GOT3 (cell line): ENCODE measurements at places on chromosomes 3 and 15.

GRCh38 chr3:2097641-2098191 lies 950 bp upstream of the CNTN4 start:
- DNase-seq = no peak

- DNase-seq = no peak
These were observed 17.9 kb downstream of the TMEM43 start for GRCh38 chr3:14142567-14143270.

DNA sequence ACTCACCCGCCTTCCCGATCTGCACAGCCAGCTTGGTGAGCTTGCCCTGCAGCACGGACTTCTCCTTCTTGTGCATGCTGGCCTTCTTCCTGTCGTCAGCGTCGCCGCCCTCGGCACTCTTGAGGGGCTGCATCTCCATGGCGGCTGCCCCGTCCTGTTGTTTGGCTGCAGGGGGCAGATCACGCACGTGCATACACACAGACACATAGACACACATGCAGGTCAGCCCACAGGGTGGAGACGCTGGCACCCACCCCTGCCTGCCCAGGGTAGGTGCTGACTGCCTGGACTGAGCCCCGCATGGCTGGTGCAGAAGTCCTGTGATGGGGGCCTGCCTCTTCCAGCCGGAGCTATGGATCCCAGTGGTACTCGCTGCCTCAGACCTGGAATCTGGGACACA lies 57.3 kb upstream of the SEC13 start:
- DNase-seq = no peak

- no peak for DNase-seq
These were observed 221.1 kb downstream of the LRTM1 start for GRCh38 chr3:54706738-54707137.

DNA sequence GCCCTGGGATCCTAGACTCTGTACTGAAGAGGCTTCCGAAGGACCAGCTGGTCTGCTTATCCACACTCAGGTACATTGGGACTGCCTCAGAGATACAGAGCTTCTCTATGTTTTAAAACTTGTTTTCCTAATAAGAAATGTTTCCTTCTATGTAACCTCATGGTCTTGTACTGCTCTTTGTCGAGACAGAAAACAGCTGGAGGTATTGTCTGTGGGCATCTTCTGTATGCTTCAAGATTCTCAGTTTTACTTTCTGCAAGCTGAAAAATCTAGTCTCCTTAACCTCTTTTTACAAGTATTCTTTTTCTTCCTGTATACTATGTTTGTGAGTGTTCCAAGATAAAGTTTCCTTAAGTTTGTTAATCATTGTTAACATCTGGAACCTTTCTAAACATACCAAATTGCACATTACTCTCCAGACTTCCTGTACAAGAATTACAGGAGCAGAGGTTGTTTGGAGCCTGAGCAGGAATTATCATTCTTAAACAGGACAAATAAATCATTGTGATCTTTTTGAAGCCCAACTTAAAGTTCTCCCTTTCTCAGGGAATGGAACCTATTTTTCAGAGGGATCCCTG lies 358.3 kb upstream of the CFAP20DC start:
- DNase-seq = no peak

DNA sequence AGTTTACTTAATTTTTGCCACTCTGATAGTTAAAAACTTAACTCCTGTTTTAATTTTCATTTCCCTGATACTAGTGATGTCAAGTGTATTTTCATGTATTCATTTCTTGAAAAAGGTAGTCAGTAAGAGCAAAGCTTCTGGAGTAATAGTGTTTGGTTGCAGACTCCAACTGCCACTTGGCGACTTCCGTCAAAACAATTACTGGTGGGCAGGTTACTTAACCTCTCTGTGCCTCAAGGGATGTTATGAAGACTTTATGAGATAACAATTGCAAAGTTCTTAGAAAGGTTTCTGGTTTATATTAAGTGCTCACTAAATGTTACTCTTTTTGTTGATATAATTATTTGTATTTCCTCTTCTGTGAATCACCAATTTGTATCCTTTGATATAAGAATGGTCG lies 129.7 kb downstream of the NFKBIZ start:
- DNase-seq = no peak

- DNase-seq = no peak
These were observed 163.9 kb downstream of the PEX5L start for GRCh38 chr3:179872842-179873241.

DNA sequence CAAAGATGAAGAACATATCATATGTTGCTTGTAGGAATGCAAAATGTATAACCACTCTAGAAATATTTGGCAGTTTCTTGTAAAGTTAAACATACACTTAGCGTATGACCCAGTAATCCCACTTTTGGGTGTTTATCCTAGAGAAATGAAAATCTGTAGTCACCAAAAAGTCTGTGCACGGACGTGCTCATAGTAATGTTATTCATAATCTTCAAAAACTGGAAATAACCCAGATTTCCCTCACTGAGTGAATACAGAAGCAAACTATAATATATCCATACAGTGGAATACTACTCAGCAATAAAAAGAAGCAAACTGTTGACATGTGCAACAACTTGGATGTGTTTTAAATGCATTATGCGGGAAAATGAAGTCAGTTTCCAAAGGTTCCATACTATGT lies 155.9 kb downstream of the AKAP13 start:
- DNase-seq = no peak

- DNase-seq = no peak
These were observed 5.5 kb upstream of the OR5K1 start for GRCh38 chr3:98457543-98457942.

GRCh38 chr3:196624907-196625306 lies 14.6 kb upstream of the NRROS start:
- no peak for DNase-seq

GRCh38 chr3:61452535-61453090 lies 108.8 kb upstream of the PTPRG start:
- DNase-seq = no peak

DNA sequence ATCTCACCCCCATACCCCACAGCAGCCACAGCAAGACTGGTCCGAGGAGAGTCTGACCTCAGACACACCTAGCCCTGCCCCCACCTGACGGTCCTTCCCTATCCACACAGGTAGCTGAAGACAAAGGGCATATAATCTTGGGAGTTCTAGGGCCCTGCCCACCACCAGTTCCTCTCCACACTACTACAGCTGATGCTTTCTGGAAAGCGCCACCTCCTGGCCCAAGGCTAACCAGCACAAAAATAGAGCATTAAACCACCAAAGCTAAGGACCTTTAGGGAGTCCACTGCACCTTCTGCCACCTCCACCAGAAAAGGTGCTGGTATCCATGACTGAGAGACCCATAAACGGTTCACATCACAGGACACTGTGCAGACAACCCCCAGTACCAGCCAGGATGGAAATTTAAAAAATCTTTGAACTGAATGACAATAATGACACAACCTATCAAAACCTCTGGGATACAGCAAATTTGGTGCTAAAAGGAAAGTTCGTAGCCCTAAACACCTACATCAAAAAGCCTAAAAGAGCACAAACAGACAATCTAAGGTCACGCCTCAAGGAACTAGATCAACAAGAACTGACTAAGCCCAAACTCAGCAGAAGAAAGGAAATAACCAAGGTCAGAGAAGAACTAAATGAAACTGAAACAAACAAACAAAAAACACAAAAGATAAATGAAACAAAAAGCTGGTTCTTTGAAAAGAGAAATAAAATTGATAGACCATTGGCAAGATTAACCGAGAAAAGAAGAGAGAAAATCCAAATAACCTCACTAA lies 122.1 kb upstream of the TPRG1 start:
- DNase-seq = no peak

DNA sequence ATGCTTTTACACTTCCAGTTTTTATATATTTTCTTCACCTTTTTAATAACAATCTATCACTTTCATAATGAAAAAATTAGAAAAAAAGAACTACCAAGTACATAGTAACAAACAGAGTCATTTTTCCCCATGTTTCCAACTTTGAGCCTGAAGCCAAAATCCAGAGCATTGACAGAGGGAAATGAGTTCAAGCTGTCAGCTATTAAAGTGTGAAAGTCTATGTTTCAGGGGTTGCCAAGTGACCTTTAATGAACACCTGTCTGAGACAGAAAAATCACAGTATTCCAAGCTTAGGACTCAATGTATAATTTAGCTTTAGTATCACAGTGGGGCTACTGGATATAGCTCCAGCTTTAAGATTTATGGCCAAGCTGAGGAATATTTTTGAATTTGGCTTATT lies 128.3 kb upstream of the GADL1 start:
- DNase-seq = no peak

- DNase-seq = no peak
These were observed 11.6 kb downstream of the LPP start for GRCh38 chr3:188165596-188165995.

DNA sequence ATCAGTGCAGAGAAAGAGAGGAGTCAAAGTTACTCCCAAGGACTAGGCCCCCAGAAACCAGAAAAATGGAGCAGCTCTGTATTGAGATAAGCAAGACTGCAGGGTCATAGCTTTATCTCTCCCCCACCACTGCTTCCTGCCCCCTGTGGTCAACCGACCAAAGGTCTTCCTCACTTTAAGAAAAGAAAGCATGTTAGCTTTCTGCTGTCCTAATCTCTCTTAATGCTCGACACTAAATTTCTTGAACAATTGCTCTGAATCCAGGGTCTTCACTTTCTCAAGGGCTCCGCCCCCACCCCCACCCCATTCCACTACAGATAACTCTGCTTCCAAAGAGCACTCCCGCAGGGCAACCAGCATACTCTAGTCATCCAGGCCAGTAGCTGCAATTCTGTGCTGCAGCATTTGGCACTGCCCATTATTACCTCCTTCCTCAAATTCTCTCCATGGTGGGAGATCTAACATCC lies 31.9 kb downstream of the TNIK start:
- DNase-seq = no peak

DNA sequence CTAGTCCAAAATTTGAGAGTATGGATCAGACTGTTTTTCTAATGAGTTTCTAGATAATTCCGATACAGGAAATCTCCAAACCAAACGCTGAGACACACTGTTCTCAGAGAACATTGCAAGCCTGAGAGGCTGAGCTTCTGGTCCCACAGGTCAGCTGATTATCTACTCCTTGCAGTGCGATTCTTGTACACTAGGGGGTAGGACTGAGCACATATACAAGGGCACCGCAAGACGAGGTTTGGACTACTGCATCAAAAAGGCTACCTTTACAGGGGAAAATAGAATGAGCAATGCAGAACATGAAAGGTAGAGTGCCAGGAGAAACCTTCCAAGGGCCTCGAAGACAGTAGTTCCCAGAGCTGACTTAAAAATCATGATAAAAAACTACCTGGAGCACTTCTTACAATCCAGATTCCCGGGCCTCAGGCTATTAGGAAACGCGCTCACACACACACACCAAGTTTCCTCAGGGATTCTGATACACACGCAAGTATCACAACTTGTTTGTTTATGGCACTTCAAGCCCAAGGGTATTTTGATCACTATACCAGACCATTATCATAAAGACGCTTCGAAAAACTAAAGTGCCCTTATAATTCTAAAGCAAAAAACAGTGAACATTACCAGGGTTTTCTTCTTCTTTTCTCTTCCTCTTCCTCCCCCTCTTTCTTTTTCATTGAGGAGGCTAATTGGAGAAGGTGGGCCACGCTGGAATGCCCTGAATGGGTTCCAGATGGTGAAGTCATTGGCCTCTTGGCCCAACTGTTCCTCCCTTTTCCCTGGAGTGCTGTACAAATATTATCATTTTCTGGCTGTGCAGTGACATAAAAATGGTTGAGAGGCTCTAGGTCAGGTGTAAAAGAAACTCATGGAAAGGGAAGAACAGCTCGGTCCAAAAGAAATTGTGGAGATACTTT lies 61.8 kb downstream of the SLC12A8 start:
- no peak for DNase-seq

DNA sequence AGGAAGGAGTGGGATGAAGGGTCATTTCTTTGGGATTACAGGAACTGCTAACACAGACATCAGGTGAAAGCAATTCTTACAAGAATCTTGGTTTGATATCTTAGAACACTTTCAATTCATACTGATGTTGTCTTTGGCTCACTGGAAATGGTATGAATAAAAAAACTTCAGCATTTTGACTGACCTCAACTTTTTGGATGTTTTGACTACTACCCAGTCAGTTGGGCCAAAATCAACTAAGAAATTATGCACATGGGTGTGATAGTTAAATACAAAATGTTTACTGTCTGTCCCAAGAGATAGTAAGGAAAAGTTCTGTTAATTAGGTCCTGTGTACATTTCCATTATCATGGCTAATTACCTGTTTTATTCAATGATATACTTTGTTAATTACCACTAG lies 165.5 kb upstream of the LRIG1 start:
- DNase-seq = no peak

DNA sequence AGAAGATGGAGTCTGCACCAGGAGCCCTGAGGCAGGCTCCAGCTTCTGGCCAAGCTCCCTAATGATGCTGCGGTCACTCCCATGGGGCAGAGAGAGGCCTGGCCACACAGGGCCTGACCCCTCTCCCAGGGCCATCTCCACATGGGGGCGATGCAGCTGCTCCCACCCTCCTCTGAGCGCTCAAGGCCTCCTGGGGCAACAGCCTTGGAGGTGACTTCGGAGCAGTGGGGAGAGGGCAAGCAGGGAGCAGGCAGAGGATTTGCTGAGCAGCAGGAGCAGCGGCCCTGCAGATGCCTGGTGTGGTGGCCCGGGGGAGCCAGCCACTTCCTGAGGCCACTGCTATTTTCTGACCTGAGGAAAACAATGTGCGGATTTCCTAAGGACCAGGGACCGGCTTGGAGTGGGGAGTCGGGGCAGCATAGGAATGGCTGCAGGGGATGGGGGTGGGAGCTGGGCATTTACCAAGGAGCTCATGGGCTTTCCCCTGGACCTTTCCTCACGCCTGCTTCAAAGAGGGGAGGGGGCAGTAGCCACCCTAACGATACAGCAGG lies 81.6 kb upstream of the RPL32 start:
- no peak for DNase-seq

GRCh38 chr15:69236505-69236904 lies 62.2 kb upstream of the PAQR5 start:
- no peak for DNase-seq

DNA sequence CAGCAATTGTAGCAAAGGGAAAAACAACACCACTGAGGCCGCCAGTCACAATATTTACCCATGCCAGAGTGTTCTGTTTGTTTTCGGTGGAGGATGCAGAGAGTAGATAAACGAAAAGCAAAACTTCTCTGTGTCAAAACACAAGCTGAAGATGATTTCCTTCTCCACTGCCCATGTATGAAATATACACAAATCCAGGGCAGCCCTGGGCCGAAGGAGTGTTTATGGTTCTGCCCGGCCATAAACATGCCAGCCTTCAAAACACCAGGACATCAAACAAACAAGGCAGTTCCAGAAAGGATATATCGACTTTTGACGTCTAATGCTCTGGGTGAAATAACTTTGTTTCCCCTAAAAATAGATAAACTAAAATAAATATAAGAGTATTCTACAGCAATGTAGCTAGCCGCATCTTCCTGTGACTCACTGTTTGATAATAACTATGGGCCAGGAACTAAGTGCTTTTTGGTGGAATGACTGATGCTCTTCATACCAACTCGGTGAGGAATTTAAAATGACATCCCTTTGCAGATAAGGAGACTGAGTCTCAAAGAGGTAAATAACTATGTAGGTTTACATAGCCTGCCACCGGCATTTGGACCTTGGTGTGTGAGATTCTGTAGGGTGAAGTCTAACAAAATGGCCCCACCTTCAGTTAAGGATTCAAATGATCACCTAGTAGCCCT lies 82.8 kb downstream of the MAGI1 start:
- DNase-seq = no peak

- no peak for DNase-seq
These were observed 436.3 kb downstream of the WDR72 start for GRCh38 chr15:53323191-53323590.

- no peak for DNase-seq
These were observed 115.1 kb upstream of the IQSEC1 start for GRCh38 chr3:13188181-13188779.

- no peak for DNase-seq
These were observed 128.4 kb downstream of the EEFSEC start for GRCh38 chr3:128281461-128282367.

GRCh38 chr3:59540696-59541095 lies 490.9 kb upstream of the CFAP20DC start:
- no peak for DNase-seq
